ENCODE measurements at places on chromosomes 16 and 17.

GRCh38 chr16:10541366-10541765 lies 39.0 kb downstream of the EMP2 start:
- no peak for DNase-seq

DNA sequence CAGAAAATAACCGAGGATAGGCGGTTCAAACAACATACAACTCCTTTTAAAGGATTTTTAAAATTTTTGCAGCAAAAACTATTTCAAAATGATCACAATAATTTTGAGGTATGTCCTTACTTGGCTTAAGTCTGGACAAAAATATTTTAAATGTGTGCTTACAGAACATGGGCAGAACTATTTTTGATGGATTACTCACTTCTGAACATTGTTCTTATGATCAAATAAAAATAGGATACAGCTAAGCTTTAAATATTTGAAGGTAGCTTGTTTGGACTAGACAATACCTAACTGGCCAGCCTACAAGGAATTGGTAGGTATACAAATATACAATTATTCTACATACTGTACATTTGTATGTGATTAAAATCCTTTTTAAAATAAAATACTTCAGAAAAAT lies 14.3 kb upstream of the INTS2 start:
- no peak for DNase-seq

DNA sequence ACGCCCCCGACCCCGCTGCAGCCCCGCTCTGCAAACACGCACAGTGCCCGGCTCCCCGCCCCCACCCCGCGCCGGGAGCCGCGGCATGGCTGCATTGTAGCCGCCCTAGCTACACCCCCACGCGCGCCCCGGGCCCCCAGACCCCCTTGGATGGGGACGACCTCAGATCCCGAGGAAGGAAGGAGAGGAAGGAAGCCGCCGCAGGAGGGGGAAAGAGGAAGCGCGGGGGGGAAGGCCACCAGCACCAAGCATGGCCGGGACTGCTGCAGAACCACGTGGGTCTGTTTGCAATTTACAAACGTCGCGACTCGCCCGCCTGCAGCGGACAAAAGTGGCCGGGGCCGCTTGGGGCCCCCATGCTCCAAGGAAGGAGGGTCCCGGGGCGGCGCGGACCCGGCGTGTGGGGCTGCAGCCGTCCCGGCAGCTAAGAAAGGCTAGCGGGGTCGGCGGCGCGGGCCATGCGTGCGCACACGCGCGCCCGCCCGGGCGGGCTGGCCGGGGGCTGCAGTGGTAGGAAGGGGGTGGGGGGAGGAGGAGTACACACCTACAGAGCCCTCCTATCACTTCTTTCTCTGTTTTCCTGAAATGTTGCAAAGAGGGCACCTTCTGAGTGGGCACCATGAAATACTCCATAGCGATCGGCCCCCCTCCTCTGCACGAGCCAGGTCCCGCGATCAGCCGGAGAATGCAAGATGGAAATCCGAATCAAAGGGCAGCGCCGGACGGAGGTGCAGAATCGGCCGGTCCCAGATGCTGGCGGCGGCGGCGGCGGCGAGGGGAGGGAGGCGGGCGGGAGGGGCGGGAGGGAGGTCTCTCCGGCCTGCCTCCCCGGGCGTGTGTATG lies 488 bp downstream of the TFAP4 start:
- peak; percentile 30 for DNase-seq

DNA sequence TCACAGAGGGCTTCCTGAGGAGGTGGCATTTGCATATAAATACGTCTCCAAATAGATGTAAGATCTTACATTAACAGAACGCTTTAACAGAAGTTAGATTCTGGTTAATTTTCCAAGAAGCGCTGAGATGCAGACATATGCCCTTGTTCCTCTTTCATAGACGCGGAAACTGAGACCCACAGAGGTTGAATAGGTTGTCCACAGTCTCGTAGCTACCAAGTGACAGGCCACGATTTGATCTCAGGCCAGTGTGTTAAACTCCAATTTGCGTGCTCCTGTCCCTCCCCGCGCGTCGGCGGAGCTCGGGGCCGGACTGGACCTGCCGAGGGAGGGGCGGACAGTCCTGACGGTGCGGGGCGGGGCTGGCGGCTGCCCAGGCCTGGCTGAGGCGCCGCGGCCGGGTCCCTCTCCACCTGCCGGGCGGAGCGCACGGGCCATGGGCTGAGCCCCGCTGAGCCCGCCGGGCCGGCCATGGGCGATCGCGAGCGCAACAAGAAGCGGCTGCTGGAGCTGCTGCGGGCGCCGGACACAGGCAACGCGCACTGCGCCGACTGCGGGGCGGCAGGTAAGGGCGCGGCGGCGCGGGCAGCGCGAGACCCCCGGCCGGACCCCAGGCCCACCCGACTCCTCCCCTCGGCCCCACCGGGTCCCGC lies at the start of gene ADAP2:
ADAP2 (plus strand) TSS at position 402 of the 653 bp plus-strand sequence; CDS start at position 472, 70 bp downstream.
- DNase-seq: no peak

DNA sequence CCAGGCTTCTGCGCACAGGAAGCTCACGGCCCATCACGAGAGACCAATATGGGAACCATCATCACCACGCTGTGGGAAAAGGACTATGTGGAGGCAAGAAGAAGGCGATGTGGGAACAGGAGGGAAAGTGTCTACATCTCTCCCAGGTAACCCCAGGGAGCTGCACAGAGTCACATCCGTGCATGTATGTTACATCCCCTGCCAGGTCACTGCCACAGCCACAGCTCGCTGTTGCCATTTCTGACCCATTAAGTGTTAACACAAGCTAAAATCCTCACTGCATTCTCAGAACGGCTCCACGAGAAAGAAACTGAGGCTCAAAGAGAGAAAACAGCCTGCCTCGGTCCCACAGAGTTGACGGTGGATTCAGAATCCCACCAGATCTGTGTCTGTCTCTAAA lies 319.1 kb downstream of the FOXL1 start:
- no peak for DNase-seq

- no peak for DNase-seq
Observed at GRCh38 chr16:84605339-84605848, 12.5 kb downstream of the COTL1 start.

GRCh38 chr17:74508156-74508555 lies 23.1 kb downstream of the CD300LB start:
- DNase-seq: no peak

DNA sequence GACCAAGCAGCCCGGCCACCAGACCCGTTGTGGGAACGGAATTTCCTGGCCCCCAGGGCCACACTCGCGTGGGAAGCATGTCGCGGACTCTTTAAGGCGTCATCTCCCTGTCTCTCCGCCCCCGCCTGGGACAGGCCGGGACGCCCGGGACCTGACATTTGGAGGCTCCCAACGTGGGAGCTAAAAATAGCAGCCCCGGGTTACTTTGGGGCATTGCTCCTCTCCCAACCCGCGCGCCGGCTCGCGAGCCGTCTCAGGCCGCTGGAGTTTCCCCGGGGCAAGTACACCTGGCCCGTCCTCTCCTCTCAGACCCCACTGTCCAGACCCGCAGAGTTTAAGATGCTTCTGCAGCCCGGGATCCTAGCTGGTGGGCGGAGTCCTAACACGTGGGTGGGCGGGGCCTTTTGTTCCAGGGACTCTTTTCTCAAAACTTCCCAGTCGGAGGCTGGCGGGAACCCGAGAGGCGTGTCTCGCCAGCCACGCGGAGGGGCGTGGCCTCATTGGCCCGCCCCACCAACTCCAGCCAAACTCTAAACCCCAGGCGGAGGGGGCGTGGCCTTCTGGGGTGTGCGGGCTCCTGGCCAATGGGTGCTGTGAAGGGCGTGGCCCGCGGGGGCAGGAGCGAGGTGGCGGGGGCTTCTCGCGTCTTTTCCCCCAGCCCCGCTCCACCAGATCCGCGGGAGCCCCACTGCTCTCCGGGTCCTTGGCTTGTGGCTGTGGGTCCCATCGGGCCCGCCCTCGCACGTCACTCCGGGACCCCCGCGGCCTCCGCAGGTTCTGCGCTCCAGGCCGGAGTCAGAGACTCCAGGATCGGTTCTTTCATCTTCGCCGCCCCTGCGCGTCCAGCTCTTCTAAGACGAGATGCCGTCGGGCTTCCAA lies at the start of gene SLC2A4:
SLC2A4 (plus strand) TSS at position 645 of the 879 bp plus-strand sequence; CDS start at position 862, 217 bp downstream.
- DNase-seq: peak; percentile 90

- DNase-seq: no peak
Observed at GRCh38 chr17:10285896-10286295, 86.9 kb downstream of the MYH13 start.

DNA sequence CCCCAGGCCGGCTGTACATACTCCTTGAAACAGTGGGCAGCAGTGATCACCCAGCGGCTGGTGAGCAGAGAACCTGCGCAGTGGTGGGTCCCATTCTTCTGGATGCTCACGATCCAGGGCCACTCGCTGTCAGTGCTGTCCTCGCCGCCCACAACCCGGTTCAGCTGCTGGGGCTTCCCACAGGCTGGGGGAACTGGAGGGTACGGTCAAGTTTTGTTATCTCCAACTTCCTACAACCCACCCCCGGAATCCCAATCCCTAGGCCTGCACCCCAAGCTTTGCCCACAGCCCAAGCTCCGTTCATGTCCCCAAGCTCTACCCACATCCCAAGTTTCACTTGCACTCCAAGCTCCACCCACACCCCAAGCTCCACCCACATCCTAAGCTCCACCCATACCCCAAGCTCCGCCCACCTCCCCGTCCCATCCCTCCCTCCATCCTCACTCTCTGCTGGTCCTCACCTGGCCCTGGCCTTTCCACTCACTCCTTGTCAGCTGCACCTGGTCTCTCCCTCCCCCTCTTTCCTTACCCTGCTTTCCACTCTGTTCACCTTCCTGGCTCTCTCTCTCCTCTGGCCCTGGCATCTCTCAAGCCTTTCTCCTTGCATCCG lies 1.8 kb downstream of the PRSS22 start:
- no peak for DNase-seq

DNA sequence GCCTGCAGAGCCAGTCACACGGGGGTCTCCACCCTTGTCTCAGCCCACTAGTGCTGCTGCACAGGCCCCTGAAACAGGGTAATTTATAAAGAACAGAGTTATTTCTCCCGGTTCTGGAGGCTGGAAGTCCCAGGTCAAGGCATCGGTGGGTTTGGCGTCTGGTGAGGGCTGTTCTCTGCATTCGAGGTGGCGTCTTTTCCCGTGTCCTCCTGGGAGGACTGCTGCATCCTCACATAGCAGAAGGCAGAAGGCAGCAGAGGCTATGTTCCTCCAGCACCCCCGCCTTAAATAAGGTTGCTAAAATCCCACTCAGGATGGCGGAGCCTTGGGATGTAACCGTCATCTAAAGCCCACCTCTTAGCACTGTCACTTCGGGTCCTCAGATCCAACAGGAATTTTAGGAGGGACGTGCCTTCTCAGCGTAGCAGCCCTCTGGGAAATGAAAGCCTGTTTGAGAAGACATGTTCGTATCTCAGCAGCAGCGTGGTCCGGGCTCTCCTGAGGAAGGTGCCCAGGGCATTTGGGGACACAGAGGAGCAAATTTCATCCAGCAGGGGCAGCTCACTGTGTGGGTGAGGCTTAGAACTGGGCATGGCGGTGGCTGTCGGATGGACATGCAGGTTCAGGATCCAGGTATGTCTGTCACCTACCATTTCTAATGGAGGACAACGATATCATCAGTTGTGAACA lies 221.6 kb upstream of the CHMP6 start:
- no peak for DNase-seq

- no peak for DNase-seq
Observed at GRCh38 chr16:70253291-70254106, 1.8 kb upstream of the EXOSC6 start.

DNA sequence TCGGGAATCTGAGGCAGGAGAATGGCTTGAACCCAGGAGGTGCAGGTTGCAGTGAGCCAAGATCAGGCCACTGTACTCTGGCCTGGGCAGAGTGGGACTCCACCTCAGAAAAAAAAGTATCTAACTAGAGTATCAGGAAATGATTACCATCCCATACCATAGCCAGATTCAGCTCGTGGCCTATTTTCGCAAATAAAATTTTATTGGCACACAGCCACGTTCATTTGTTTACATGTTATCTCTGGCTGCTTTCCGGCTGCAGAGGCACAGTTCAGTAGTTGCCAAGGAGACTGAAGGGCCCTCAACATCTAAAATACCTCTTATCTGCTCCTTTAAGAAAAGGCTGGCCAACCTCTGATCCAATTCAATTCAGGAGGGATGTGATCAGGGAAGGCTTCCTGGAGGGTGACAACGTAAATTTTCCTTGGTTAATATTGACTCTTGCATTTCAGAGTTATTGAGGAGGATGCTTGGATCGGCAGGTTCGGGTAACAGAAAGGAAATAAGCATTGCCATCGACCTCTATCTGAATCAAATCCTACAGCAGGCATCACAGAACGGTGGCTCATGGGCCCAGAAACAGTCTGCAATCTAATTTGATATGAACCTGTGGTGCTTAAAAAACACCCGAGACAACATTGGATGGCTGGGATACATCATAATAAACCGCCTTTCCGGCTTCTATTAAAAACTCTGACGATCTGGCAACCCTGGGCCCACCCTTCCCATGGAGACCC lies 73.8 kb downstream of the XYLT1 start:
- no peak for DNase-seq

DNA sequence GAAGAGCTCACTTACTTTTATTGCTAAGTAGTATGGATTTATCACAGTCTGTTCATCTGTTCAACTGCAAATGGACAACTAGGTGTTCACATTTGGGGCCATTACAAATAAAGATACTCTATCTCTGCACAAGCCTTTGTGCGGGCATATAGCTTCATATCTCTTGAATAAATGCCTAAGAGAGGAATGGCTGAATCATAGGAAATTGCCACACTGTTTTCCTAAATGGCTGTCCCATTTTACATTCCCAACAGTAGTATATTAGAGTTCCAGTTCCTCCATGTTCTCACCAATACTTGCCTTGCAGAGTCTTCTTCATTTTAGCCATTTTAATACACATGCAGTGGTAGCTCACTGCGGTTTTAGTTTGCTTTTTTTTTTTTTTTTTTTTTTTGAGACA lies 20.5 kb downstream of the NSMCE1 start:
- DNase-seq: no peak

DNA sequence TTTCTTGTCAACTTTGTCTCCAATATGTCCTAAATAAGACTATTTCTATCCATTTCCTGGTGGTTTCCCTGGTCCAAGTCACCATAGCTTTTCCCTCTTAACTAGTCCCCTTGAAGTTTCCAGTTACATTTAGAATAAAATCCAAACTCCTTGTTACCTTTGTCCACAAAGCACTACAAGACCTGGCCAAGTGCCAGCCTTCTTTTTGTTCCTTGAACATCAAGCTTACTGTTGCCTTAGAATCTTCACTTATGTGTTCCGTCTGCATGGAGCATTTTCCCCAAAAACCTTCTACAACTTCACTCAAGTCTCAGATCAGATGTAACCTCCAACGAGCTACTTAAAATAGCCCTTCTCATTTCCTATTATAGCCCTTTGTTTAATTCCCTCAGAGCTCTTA lies 101.4 kb downstream of the ITFG1 start:
- DNase-seq: no peak

GRCh38 chr17:48471817-48472410 lies 41.9 kb upstream of the SKAP1 start:
- no peak for DNase-seq

DNA sequence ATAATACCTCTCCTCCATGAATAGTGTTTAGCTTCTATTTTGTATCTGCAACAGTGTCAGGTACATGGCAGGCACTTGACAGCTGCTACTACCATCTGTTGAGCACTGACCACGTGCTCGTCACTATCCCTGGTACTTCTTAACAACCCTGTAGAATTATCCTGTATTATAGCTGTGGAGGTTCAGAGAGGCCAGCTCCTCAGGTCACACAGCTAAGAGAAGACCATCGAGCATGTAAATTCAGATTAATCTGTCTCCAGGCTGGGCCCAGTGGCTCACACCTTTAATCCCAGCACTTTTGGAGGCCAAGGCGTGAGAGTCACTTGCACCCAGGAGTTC lies 26.3 kb downstream of the WSB1 start:
- no peak for DNase-seq

GRCh38 chr16:71917900-71918299 lies 22.6 kb downstream of the IST1 start:
- no peak for DNase-seq
